ENCODE measurements at places on chromosomes 11 and 22.
A peak's percentile ranks its signal among the peaks of the same experiment; 100 is the strongest.

DNA sequence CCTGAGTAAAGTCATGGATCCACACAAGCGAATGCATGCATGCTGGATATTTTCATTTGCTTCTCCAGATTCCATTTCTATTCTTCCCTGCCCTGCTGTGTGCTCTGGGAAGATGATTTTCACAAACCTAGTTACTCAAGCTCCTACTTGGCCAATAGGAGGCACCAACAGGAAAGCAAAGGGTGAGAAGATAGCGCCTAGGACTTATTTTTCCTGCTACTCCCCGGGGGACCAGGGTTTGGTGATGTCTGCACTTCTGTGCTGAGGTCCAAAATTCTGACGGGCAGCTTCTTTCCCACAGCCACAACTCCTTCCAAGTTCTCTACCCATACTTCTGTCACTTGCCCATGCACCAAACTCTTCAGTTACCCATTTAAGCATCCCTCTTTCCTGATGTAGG is 509.3 kb upstream of the TENM4 start:
- DNase-seq: no peak

DNA sequence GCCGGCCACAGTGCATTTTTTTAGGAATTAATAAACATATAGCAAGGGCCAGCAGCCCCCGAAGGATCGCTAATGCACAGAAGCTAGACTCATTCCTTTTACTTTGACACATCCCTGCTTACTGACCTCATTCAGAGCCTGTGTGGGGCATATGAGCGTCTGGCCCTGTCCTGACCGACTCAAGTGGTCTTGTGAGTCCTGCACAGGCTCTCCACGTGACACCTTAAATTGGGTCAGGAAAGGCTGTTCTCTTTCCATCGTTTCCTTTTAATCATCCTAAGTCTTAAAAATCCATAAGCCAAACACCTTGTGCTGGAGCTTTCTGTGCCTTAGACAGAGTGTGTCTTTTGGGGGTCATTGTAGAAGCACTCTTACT is 18.6 kb downstream of the SDHAF2 start:
- DNase-seq: no peak

- no peak for DNase-seq
These were observed 86.8 kb downstream of the WT1 start for GRCh38 chr11:32348502-32348901.

- no peak for DNase-seq
These were observed 34.7 kb downstream of the OPCML start for GRCh38 chr11:133497477-133498140.

GRCh38 chr11:13362596-13363109 is 85.1 kb downstream of the BMAL1 start:
- no peak for DNase-seq

DNA sequence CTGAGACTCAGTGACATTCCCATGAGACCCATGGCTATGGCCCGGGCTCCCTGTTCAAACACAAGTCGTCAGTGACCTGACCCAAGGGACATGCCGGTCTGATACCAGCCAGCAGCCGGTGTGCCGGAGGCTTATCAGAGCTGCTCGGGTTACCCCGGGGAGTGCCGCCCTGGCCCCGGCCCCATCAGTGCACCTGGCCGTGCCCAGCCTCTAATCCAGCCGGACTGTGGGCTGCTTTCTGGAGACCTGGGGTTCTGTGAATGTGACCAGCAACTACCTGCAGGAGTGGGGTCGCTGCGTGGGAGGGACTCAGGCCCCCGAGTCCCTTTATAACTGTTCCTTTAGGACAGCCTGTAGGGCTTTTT is 52.7 kb downstream of the LINC01488 start:
- DNase-seq: no peak

DNA sequence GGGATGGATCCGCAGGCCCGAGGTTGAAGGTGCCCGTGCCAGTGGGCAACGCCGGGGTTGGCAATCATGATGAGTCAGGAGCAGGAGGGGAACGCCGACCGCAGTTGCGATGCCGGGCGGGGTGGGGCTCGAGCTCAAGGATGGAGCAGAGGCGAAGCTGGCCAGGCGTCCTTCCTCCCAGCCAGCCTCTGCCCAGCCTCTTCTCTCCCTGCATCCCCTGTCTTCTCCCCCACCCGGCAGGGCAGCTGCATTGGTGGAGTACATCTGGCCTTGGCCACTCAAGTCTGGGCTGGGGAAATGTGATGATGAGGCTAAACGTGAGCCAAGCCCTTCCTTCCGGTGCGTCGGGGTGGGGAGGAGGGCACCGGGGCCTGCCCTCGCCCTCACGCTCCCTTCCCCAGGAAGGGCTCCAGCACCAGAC is 3.9 kb downstream of the IFITM10 start:
- DNase-seq: no peak

DNA sequence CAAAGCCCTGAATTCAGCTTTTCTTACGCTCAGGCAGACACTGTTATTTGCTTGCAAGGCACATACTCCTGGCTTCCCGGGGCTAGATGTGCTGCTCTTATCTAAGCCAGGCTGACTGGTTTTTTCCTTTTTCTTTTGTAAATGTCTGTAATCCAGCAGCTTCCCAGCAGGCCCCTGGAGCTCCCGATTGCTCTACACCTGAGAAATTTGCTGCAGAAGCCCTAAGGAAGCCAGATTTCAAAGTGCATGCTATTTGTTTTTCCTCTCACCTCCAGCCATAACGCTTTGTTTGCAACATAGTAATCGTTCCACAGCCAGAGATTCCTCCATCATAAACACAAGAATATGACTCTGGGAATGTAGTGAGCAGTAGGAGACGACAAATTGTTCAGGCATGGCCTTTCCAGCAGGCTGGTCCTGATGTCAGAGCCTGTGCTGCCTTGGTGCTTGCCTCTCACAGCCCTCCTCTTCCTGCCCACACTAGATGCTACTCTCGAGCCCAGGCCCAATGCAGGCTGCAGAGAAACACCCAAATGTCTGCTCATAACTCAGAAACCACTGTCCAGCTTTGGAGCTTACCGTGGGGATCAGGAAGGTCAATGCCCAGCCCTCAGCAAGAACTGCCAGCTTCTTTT is 54.7 kb upstream of the SLC6A5 start:
- no peak for DNase-seq

DNA sequence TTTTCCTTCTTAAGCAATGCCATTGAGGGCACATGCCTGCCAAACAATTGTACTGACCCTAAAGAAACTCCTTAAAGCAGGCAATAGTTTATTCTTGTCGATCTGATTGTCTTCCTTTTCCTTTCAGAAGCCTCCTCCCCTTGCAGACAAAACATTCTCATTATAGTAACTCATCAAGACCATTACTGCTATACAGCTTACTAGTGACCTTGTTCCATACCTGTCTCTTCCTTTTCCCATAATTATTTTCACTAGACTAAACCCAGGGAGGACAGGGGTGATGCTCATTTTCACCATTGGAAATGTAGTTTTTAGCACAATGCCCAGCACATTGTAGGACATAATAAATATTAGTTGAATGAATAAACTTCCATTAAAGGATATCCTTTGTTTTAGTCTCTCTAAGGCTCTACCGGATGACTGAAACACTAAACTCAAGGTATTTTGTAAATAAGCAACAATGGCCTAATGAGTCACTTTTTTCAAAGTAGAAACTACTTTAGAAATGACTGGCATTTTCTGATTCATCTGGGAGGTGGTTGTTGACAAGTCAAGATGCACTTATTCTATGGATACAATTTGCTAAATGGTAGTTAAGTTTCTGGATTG is 9.3 kb upstream of the MSANTD4 start:
- DNase-seq: no peak

DNA sequence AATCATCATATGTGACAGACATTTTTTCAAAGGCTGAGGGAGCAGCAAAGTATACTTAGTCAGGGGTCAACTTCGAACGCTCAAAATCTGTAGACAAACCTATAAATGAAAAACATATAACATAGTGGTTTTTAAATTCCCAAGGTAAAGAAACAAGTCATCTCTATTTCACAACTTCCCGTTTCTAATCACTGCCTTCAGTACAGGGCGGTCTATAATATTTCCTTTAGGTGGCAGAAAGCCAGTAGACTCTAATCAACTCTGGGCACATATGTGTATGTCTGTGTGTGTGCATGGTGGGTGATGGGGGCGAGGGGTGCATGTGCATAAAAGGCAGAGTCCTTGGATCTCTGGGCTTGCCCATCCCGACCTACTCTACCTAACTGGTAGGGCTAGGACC is 55.0 kb upstream of the ARFGAP3 start:
- no peak for DNase-seq

- DNase-seq: no peak
These were observed 6.0 kb downstream of the CSNK1E start for GRCh38 chr22:38311323-38311620.

GRCh38 chr11:57370251-57370650 is 10.7 kb downstream of the PRG3 start:
- DNase-seq: no peak

DNA sequence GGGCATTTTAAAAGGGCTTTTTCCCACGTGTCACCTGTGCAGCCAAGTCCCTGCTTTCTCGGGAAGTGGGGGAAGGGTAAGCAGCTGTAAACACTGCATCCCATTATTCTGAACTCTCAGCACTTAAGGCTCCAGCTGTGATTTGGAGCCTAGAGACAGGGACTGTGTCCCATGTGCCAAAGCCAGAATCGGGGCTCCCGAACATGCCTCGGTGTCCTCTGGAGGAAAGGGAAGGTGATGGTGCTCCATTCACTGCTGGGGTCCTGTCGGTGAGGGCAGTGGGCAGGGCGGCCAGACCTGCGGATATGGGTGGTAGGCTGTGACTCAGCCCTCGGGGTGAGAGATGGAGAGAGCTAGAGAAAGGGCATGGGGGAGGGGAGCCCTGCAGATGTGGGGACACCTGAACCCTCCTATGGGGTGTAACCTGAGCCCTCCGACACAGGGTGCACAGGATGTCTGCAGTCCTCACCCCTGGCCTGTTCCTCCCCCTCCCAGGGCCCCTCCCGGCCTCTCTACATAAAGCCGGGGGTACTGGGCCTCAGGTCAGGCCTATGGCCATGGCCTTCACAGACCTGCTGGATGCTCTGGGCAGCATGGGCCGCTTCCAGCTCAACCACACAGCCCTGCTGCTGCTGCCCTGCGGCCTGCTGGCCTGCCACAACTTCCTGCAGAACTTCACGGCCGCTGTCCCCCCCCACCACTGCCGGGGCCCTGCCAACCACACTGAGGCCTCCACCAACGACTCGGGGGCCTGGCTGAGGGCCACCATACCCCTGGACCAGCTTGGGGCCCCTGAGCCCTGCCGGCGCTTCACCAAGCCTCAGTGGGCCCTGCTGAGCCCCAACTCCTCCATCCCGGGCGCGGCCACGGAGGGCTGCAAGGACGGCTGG is 31.8 kb downstream of the CAPN1 start:
- DNase-seq: no peak

- DNase-seq: no peak
These were observed 82.3 kb downstream of the TBC1D22A start for GRCh38 chr22:46844606-46845210.

DNA sequence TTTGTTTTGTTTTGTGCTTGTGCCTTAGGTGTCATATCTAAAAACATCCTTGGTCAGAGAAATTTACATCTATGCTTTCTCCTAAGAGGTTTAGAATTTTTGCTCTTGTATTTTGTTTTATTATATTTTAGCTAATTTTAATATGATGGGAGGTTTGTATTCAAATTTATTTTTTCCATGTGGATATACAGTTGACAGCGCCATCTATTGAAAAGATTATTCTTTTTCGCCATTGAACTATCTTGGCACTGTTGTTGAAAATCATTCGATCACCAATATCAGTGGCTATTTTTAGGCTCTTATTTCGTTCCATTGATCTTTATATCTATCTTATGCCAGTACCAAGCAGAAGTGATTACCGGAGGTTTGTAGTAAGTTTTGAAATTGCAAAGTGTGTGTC is 510.3 kb downstream of the BRD1 start:
- no peak for DNase-seq

GRCh38 chr11:77557553-77557952 is 32.2 kb upstream of the AQP11 start:
- DNase-seq: peak; percentile 29

- DNase-seq: no peak
These were observed 188.2 kb downstream of the METTL15 start for GRCh38 chr11:28296426-28296825.

- DNase-seq: no peak
These were observed 34.7 kb downstream of the LDHAL6A start for GRCh38 chr11:18490319-18490718.

GRCh38 chr22:42281284-42281683 is 10.8 kb upstream of the TCF20 start:
- DNase-seq: no peak

DNA sequence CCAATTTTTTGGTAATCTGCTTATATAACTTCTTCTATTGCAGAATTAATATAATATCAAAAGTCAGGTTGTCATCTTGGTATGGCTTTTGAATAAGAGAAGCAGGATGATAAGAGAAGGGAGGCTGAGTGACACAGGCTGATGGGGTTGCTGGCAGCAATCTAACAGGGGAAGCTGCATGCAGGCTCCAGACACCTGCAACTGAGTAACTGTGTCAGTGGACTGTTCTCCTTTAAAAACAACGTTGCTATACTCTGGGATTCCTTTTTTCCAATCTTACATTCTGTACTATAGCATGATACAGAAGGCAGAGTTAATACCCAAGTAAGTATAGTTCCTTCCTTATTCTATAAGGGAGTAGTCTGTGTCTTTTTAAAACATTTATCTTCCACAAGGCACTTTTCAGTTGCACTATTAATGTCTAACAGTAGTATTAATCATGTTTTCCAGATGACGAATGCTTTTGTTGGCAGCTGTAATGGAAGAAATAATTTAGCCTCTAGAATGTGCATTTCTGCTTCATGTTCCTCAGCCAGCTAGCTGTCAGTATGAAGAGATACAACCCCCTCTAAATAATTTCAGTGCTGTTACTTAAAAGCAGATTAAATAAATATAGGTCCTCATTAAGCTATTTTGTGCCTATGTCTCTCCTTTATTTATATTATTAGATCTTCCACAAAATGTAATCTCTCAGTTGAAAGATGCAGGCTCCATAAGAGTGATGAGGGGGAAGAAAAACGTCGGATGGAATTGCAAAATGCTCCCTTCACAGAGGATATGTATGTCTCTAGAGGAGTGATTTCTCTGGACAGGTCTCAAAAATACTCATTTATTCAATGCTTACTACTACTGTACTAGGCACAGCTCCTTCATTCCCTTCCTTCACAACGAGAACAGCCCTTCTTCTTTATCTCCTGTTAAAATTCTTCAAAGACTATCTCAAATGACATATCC is 50.8 kb downstream of the ATG16L2 start:
- DNase-seq: no peak

GRCh38 chr11:117554601-117555333 is 227.1 kb downstream of the CEP164 start:
- DNase-seq: no peak

DNA sequence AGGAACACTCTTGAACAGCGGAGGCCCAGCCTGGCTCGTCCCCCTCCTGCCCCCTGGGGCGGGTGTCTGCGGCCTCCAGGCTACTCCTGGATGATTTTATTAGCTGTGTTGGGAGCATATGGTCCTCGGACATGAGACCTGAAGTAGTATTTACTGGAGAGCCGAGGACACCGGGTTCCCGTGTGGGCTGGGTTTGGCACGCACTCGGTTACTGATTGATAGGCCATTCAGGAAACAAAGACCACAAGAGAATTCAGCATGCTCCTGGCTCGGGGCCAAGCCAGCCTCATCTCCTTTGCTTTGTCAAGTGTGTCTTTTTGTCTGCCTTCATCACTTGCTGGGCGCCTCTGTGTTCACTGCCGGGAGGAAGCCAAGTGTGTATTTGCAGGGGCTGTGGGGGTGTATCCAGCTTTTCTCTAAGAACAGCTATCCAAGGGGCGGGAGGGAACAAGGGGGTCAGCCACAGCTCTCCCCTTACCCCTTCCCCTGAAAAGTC is 9.7 kb downstream of the FXYD2 start:
- DNase-seq: peak; percentile 89

GRCh38 chr11:36148701-36149100 is 140.5 kb downstream of the COMMD9 start:
- DNase-seq: no peak
